SW 1271 (cell line): ENCODE measurements at places on chromosomes 11 and 22.

GRCh38 chr11:43574411-43574810 is 106.1 kb upstream of the HSD17B12 start:
- DNase-seq = no peak

GRCh38 chr22:30291058-30291892 is 2.0 kb upstream of the CASTOR1 start:
- no peak for DNase-seq

GRCh38 chr22:19174106-19175025 is 4.2 kb downstream of the SLC25A1 start:
- DNase-seq = no peak

DNA sequence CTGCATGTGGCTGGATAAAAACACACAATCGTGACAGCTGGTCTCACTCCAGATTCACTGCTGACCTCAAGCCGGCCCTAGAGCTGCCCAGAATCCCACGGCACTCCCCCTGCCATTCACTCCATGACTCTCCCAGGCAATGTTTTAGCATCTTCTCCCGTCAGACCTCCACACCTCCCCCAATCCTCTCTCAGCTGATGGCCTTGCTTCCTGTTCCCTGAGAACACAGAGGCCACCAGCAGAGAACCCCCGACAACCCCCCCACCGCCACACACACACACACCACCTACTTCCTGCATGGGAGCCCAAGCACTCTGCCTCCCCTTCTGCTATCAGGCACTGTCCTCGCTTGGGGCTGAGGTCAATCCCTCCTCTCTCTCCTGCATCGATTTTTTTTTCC is 9.3 kb downstream of the TNKS1BP1 start:
- DNase-seq = no peak

GRCh38 chr11:2235588-2236326 is 34.6 kb downstream of the ASCL2 start:
- DNase-seq = no peak

- DNase-seq = no peak
Observed at GRCh38 chr22:43827003-43827735, 15.1 kb upstream of the EFCAB6 start.

DNA sequence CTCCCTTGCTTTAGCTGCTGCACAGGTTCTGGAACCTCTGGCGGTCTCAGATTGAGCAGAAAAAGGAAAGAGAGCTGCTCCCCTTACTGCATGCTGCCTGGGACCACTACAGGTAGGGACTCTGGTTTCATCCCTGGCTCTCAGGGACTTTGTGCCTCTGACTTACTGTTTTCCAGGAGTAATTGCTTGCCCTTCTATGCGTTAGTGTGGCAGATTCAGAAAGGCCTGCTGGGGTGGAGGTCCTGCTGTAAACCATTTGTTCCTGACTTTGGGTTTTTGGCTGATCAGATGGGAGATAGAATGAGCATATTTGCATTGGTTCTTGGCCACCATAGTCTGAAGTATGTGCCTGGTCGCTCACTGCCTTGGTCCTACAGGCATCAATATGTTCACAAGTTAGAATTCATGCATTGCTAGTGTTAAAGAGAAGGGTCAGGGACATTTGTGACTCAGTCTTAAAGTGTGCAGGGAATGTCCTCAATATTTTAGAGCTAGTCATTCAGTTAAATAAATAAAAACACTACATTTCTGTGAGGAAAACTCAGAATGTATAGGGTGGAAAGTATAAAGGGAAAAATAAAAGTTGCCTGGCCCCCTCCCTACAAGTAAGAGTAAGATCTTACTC is 78.0 kb downstream of the PISD start:
- DNase-seq = no peak

DNA sequence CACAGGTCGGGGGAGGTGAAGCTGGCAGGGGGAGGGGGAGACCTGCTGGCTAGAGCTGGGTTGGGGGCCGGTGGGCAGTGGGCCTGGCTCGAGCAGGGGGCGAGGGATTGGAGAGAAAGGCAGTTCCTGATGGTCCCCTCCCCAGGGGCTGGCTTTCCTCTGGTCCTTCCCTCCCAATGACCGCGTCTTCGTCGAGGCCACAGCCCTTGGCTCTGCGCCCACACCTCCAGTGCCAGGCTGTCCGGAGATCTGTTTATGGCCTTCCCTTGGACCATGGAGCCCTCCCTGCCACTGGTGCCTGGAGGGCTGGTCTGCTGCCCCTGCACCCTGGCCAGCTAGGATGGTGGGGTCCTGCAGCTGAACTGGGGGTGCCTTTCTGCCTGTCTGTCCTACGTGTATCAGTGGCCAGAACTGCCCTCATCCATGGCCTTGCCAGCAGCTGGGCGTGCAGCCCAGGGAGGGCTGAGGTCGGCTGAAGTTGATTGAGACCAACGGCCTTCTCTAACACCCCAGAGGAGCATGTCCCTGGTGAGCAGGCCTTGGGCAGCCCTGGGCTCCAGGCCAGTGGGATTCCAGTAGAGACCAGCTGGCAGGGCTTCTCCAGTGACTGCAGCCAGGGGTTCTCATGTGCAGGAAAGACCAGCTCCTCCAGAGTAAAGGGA is 12.3 kb downstream of the TANGO2 start:
- no peak for DNase-seq

DNA sequence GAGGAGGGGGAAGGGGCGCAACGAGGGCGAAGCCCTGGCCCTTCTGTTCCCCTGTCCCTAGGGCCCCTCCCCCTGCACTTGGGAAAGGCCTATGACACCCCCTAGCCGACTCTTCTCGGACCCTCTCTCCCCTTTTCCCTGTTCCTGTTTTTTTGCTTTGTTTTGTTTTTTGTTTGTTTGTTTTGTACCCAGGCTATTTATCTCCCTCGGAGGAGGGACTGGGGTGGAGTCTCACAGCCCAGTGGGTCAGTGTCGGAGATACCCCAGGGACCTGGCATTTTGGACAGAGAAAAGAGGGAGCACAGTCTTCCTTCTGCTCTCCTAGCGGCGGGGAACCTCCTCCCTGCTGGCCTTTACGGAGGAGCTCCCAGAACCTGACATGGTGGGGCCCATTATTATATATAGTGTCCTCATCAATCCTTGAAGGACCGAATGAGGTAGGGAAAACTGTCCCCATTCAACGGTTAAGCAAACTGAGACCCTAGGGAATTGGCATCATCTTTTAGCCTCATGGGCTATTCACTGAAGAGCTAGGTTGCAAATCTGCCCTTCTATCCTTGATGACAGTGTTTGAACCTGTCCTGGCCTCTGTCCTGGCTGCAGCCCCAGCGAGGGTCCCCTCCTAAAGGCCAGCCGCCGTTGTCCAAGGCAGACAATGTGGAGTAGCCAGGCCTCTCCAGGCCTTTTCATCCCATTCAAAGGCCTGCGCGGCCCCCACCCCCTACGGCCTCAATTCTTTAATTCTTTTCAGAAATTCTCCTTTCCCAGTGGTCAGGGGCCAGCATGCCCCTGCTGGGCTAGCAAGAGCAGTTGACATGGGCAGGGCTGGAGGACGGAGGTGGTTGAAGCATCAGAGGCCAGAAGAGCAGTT is 911 bp downstream of the EMID1 start:
- DNase-seq = no peak

DNA sequence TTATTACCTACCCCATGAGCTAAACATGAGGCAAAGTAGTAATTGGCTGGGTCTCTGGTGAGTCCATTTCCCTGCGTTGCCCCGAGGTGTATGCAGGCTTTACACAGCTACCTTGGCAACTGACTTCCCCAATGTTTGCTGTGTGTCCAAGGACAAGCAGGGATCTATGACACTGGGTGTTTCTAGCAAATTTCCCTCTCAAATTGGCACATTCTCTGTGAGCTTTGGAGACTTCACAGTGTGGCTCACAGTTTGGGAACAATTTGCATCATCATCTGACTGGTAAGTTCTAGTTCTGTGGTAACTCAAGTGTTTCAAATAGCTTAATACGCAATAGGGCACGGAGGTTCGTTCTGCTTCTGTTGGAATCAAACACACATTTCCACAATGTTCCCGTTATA is 12.5 kb downstream of the NNMT start:
- DNase-seq = no peak

GRCh38 chr11:1997755-1998154 is at the start of gene H19:
H19 (minus strand) TSS chr11:1997842.
- no peak for DNase-seq

DNA sequence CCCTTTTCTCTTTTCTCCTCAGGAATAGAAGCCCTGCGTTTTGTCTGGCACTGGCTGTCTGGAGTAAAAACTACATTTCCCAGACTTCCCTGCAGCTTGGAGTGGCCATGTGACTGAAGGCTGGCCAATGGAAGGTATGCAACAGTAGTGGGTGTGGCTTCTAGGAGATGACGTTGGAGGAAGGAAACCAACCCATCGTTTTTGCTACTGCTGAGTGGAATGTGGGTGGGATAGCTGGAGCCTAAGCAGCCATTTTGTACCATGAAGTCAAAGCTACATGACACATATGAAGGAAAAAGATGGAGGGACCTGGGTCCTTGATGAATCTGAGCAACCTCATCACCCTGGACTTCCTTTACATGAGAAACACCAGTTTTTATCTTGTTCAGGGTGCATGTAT is 19.6 kb downstream of the FGF3 start:
- peak; percentile 64 for DNase-seq

DNA sequence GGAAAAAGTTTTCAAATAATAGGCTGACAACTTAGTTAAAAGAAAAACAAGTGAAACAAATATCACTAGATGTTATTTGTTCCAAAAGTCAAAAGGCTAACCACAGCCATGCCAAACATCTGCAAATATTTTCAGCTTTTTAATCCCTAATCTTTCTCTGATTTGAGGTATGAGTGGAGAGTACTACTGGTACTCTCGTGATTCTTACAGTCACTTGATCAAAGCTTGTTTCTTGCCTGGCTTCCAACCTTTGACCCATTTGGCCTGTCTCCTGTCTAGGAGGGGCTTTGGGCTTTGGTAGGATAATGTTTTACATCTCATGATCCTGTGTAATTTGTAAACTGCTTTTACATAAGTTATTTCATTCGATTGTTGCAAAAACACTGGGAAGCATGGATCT is 301.8 kb upstream of the SORL1-AS1 start:
- DNase-seq = no peak

GRCh38 chr11:9139628-9140357 is 48.4 kb upstream of the SCUBE2 start:
- DNase-seq = no peak

GRCh38 chr11:66889960-66890359 is 33.1 kb downstream of the LRFN4 start:
- DNase-seq = no peak

DNA sequence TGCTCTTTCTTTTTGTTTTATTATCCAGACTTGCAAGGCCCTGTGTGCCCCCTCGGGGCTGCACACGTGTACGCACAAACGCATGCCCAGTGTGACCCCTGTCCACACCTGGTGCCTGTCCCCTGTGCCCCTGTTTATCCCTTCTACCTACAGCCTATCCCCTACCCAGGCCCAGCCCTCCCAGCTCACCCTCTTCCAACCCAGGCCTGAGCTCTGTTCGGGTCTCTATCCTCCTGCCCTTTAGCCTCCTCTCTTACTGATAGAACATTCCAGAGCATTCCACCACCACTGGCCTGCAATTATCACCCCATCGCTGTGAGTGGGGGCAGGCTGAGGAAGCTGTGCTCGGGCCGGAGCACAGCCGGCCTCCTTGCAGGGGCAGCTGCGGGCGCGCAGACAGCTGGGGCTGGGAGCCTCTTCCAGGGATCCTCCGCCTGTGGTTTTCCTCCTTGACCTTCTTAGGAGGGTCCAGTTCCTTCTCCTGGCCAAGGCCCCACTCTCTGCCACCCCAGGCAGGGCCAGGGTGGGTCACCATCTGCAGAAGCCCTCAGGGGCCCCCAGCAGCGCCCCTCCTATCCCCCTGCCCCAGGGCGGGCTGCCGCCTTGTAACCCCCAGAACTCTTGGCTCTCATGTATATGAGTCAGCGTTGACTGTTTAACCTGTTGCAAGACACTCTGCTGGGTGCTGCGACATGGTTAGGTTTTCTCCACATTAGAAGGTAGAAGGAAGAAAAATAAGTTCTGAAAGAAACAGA is 41.8 kb upstream of the KCNQ1OT1 start:
- DNase-seq = no peak

DNA sequence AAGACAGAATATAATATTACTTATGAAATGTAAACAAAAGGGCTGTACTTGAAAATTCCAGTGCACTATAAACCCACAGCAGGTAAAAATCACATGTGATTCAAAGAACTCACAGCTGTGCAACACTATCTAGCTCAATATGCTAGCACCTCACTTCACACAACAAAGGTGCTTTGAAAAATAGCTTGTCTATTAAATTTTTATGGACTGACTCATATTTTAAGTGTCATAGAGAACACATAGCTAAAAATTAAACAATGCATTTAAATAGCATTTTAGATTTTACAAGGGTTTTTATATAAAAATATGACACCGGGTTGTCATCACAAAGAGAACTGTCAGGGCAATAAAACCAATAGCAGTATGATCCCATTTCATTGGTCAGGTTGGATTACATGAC is 1390.5 kb upstream of the TENM4 start:
- DNase-seq = no peak

DNA sequence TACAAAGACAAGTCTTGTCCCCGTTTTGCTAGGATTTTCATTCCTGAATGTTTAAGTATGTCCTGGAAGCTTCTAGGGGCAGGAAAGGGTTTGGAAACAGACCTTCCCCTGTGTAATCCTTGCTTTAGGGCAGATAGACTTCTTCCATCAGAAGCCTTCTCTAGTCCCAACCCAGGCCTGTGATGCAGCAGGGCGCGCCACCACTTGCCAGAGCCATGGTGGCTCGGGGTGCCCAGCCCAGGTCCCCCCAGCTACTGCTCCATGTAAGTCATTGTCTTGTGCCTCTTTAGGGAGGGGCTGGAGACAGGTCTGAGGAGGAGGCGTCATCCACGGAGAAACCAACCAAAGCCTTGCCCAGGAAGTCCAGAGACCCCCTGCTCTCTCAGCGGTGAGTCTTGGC is 4.3 kb downstream of the NOL12 start:
- DNase-seq = no peak

DNA sequence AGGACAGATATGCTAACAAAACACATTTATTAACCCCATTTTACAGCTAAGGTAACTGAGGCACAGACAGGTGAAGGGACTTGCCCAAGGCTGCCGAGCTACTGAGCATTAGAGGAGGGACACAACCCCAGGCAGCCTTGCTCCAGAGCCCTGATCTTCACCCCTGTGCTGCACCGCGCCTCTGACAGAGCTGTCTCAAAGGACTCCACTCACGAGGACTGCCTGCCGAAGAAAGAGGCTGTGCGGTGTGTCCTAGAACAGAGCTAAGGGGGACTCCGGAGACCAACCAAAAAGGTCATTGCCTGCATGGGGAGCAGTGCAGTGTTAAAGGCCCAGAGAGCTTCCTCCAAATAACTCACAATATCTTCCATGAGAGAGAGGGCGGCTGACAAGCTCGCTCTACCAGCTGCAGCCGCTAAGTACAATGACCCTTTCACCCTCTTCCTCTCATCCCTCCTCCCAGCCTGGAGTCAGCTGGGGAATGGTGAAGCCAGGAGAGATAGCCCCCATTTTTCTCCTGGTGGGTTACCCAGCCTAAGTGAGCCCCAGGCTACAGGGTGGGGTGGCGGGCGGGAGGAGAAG is 119.2 kb downstream of the DSCAML1 start:
- DNase-seq = no peak

- no peak for DNase-seq
Observed at GRCh38 chr22:49666146-49666809, 161.4 kb downstream of the BRD1 start.

GRCh38 chr11:115279813-115280761 is 224.1 kb downstream of the CADM1 start:
- DNase-seq = no peak

GRCh38 chr11:79610678-79611077 is 169.8 kb upstream of the TENM4 start:
- DNase-seq = no peak
